NCI-H2107 (cell line): ENCODE measurements at places on chromosomes 7 and 10.

GRCh38 chr10:92972886-92973285 is 87.7 kb upstream of the CYP26C1 start:
- DNase-seq = no peak

- no peak for DNase-seq
Measured at GRCh38 chr10:34721208-34721840, 93.8 kb downstream of the PARD3 start.

- DNase-seq = peak; percentile 36
Measured at GRCh38 chr10:132518572-132519381, 18.8 kb upstream of the INPP5A start.

DNA sequence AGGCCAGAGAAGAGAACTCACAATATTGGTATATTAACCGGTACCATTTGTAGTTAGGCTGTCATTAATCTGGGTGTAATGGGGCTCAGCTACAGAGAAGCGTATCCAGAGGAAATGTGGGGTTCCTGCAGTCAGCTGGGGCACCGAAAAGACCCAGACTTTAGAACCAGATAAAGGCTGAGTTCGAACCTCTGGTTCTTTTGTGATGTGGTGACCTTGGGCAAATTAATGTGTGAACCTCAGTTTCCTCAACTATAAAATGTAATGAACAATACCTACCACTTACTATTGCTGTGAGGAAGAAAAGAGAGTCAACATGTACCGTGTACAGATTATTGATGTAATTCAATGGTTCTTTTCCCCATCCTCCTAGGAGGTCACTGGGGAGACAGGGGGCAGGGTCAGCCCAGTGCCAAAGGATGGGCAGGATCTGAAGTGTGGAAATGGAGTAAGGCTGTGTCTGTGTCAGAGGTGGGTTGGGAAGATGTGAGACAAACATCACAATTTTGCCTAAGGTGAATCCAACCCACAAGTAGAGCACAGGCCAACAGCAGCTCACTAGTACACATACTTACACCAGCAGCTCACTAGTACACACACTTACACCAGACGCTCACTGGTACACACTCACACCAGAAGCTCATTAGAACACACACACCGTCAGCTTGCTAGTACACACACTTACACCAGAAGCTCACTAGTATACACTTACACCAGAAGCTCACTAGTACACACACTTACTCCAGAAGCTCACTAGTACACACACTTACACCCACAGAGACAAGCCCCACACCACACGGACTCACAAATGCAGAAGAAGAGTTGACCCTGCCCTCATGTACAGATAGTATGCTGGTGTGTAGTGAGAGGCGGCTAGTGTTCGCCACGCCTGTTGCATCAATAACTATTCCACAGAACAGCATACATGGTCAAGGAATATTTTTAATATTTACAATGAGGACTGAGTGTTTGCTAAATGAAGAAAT is 28.0 kb downstream of the PRSS2 start:
- no peak for DNase-seq

- DNase-seq = no peak
Measured at GRCh38 chr7:130642383-130642782, 26.2 kb downstream of the COPG2 start.

DNA sequence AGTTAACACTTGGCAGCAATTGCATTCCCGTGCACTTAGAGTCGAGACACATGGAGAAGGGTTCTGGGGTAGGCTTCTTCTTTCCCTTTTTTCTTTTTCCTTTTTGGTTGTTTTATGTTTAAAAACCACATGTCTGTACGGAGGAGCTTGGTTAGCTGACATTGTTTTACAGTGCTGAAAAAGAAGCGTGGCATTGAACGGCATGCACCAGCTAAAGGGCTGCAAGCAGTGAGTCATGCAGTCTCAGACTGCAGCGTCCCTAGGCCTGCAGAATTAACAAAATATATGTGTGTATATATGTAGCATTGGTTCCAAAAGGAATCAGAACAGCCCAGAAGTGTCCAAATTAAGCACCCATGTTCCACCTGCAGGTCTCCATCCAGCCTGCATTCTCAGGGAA is 211.0 kb downstream of the TCF7L2 start:
- no peak for DNase-seq

GRCh38 chr10:104301907-104302690 is 33.1 kb downstream of the GSTO2 start:
- no peak for DNase-seq

- DNase-seq = no peak
Measured at GRCh38 chr7:137999496-138000080, 2.3 kb downstream of the CREB3L2 start.

DNA sequence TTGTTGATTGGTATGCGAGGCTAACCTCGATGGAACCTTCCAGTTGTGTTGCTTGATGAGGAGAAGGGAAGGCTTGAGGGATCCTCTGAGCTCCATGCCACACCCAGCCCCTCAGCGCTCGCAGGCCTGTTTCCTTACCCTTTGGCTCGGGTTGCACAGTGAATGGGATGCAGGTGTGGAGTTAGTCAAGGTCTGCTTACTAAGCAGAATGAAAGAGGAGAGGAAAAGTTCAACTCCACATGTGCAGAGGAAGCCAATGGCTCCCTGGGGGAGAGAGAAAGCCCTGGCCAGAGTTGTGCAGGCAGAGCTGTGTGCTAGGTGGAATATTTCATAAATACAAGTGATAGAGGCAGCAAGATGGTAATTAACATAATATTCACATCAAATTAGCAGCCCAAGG is 85.5 kb downstream of the JCAD start:
- no peak for DNase-seq

GRCh38 chr7:49766966-49767365 is 6.5 kb upstream of the VWC2 start:
- DNase-seq = no peak

DNA sequence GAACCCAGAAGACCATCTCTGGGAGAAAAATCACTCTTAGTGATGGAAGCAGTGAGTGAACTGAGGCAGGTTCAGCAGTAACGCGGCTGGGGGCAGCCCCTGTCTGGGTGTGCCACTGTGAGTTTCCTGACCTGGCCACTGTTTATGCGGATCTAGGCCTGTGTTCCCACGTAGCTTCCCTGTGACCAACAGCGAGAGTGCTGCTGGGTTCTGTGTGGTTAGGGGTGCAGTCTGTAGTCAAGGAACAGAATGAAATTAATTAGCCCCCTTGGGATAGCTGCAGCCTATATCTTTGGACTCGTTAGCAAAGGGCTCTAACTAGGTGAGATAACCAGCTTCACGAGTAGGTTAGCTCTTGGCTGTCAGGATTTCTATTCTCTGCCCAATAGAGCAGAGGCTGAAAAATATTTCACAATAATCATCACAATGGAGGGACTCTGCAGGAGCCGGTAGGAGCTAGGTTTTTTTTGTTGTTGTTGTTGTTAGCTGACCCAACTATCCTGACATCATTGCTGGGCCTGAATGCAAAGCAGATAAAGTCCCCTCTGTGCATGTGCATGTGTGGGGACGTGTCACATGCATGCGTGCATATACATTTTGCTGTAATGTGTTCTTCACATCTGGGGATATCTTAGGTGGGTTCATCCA is 164.9 kb downstream of the TMEM178B start:
- DNase-seq = no peak

DNA sequence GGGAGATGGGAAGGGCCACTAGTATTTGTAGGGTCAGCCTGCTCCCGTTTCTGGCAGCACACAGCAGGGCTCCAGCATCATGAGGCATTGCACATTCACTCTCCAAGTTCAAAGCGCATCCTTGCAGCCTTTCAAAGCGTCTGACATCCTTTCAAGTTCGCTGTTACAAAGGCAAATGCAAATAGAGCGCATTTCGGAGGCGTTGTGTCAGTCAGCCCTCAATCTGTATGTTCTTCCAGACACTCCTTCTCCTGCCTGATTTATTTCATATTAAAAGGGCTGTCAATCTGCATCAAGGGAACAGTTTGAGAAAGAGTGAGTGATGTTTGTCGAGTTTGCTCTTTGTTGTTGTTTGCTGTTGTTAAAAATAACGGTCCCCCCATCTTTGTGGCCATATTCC is 188.5 kb downstream of the SNX10 start:
- no peak for DNase-seq

DNA sequence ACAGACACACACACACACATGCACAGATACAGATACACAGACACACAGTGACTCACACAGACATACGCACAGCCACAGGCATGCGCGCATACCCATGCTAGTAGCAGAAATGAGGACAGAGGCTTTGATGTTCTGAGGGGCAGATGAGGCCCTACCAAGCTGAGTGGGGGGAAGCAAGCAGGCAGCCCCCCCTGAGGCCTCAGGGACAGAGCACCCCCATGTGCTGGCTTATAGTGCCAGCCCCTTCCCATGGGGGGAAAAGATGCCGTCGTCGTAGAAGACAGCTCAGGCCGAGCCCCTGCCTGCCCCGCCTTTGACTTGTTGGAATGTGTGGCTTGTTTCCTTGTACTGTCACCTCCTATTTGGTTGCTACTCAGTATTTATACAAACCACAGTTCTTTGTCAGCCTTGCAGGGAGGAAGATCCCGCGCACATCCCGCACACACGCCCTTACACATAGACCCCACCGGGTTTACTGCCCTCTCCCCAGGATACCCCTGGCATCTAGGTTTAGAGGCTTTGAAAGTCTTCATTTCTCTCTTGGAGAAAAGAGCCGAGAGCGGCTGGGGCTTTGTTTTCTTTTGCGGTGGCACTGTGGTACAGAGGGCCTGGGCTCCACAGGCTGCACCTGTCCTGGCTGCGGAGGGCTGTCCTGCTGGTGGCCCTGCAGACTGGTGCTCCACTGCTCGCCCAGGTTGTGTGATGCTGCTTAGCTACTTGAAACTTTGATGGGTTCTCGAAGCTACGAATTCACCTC is 112.5 kb downstream of the DOCK1 start:
- no peak for DNase-seq

DNA sequence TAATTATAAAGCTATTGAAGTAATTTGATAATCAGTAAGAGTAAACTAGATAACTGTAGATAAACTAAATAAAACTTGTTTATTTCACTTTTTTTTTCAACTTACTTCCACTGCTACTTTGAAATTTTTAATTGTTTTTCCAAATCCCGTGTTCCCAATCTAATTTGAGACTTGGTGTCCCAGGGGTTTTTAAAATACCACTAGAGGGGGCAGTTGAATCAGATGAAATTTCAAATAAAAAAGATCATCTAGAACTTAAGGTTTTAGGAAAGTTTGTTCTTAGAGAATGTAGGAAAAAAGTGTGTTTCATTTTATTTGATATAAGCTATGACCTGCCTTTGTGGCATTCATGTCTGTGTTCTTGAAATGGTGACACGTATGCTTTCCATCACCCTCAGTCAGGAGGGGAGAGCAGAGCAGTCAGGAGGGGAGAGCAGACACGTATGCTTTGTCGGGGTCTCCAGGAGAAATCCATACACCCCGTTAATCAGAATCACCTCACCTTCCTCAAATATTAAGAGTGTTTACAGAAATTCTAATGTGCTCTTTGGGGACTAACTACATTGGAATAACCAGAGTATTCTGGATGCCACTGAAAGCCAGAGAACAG is 49.9 kb downstream of the C10orf67 start:
- no peak for DNase-seq

DNA sequence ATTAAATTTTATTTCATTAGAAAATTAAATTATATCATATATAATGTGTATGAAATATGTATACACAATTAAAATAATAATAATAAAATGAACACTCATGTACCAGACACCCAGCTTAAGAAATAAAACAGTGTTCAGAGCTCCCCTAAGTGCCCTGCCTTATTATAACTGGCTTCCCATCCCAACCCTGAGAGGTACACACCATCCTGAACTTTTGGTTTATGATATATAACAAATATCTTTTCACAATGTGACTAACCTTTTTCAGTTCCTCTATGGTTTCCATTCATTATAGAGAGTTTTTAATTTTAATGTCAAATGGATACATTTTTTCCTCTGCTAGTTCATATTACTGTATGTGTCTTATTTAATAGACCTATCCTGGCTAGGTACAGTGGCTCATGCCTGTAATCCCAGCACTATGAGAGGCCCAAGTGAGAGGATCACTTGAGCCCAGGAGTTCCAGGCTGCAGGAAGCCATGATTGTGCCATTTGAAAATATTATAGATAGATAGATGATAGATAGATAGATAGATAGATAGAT is 24.0 kb upstream of the STEAP2 start:
- DNase-seq = no peak

DNA sequence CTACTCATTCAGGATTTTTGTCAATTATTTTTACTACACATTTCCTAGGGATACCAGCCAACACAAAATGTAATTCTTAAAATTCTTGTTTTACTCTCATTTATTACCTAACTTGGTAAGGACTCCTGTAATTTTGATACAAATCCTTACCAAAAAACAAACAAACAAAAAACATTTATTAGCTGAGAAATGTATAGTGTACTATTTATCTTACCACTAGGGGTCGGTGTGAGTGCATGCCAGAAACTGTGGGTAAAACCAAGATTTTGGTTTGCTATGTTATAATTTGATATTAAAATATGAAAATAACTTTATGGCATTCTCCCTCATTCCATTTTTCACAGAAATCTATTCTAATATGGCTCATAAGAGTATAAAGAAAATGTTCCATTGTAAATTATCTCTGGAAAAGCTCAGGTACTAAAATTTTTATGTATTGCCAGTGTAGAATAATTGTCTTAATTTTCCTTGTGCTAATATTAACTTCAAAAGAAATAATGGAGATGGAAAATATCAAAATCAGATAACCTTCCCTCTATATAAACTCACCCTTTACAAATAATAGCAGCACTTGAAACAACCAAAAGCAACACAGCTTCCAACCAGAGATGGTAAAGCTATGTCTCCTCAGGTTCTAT is 290.8 kb upstream of the PCDH15 start:
- no peak for DNase-seq

DNA sequence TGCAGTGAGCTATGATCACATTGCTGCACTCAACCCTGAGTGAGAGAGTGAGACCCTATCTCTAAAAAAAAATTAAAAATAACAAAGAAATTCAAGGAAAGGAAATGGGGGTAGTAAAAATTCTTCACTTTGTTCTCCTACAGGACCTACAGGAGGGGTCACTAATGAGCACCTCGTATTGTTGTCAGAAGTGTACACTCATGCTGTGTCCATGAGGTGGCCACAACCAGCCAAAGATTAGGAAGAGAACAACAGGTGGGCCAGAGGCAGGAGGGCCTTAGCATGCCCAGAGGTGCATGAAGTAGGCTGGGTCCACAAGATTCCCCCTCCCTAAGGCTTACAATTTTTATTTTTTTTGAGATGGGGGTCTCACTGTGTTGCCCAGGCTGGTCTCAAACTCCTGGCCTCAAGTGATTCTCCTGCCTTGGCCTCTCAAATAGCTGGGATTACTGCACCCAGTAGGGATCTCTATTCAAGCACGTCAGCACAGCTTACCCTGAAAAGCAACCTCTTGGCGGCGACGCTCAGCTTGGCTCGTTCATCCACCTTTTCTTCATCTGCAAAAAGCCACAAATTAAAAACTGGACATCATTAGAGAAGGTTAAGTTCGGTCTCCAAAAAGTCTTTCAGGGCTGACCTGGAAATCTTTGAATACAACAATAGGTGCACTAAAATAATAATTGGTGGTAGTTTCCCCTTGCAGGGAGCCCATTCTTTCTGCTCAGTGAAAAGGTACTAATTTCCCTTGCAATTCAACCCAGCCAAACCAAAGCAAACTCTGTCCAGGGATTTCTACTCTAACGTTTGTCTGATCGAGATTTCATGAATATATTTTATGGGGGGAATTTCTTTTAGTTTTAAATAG is 104.4 kb downstream of the SVIL start:
- no peak for DNase-seq

GRCh38 chr10:53379956-53380355 is 607.4 kb upstream of the MBL2 start:
- DNase-seq = no peak
